ENCODE measurements at places on chromosomes 11 and 22.
A peak's percentile ranks its signal among the peaks of the same experiment; 100 is the strongest.

DNA sequence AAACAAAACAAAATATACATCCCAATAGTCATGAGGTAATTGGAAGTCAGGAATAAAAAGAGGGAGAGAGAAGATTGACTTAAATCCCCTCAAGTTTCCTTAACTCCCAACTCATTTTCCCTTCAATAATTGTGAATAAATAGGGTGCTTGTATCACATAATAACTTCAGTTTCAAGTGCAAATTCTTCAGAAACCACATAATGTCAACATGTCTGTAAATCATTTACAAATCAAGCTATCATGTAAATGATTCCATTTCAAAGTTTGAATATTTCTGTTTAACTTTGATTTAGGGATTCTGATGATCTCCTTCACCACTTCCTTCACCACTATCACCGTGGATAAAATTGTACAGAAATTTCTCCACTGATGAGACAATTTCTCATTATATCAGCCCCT is 23.2 kb downstream of the CASP5 start:
- DNase-seq, result no peak

- no peak for DNase-seq
Observed at GRCh38 chr11:116145187-116145865, 627.5 kb downstream of the BUD13 start.

GRCh38 chr22:46581538-46582244 is 38.5 kb upstream of the GRAMD4 start:
- peak; percentile 46 for DNase-seq

DNA sequence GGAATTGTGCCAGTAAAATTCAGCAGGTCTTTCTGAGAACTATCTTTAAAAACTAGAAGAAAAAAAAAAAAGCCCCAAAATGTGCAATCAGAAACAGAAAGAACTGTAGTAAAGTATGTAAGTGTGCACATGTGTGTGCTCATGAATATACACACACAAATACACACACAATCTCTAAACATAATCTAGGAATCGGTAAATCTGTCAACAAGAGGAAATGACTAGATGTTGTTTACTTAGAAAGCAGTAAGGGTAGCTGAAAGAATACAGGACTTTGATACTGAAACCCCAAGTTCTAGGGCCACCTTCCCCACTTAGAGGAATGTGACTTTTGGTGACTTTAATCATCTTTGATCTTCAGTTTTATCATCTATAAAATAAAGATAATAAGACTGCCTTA is 13.2 kb downstream of the UEVLD start:
- DNase-seq, result no peak

GRCh38 chr11:39570526-39570925 is 1888.9 kb downstream of the LRRC4C start:
- no peak for DNase-seq

DNA sequence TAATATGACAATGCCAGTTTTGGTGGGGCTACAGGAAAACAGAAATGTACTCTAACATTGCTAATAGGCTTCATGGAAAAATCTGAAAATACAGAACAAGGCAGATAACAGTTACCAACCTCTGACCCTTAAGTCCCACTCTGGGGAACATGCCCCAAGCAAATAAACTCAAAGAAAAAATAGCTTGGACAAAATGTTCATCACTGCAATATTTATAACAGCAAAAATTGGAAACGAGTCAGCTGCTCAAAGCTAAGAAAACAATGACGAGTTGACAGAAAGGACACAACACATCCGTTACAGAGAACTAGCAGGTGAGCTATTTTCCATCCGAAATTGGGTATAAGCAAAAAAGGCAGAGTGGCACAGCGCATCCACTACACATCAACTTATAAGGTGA is 70.5 kb downstream of the PACSIN2 start:
- DNase-seq, result no peak

DNA sequence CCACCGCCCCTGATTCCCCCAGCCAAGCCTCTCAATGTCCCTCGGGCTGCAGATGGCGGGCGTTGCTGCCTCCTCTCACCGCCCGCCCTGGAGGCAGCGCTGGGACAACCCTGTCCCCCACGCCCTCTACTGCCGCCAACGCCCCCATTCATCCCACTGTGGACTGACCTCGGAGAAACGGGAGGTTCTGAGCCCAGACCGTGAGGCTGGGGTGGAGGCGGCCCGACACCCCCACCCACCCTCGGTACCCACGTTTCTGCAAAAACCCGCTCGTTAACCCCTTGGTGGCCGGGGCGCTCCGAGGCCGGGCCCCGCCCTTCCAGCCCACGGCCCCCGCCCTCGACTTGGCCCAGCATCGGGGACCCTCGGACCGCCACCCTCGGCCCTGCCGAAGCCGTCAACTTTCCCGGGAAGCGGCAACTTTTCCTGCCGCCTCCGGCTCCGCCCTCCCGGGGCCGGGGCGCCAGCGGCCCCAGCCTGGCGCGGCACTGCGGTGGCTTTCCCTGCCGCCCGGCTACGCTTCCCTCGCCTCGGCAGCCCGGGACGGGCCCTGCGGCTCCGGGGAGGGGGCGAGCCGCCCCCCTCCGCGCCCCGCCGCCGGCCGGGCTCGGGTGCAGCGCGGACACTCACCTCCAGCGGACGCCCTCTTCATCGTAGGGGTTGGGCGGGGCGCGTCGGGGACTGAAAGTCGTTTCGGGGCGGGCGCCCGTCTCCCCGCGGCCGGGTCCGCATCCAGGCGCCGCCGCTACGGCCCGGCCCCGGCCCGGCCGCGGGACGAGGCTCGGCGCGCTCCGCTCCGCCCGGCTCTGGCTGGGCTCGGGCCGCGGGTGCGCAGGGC is 458 bp downstream of the RTN4R start:
- DNase-seq, result no peak

GRCh38 chr22:44154436-44154942 is 26.2 kb upstream of the PARVG start:
- DNase-seq, result no peak

Measured in left ventricle myocardium inferior (tissue), 1 donor.